ENCODE measurements at places on chromosomes 7 and 10.

GRCh38 chr7:83550100-83550499 lies 98.8 kb downstream of the SEMA3E start:
- no peak for DNase-seq

- DNase-seq = no peak
These were observed 72.9 kb downstream of the ARHGAP21 start for GRCh38 chr10:24650669-24651391.

GRCh38 chr10:62736168-62736546 lies 68.4 kb upstream of the ADO start:
- no peak for DNase-seq

DNA sequence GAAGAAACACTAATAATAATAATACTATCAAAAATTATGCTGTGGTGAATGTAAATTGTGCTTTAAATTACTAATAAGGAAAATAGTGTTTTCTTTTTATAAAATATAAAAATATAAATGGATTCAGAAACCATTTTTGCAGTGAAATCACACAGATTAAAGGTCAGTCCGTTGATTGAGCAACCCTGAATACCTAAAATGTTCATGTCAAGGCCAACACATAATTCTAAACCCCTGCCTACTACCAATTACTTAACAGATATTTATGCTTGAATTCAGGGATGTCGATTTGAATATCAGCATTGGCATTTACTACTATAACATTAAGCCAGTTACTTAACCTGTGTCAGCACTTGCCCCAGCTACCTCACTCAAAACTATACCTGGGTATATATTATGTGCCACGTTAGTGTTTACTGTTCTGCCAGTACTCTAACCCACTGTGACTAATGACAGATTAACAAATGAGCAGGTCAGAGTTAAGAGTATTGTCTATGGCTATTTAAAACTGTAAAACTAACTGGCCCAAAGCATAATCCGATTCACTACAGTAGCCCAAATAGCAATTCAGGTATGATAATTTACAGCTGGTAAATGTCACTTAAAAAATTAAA lies 165.0 kb downstream of the KMT2E start:
- DNase-seq = no peak

- DNase-seq = no peak
These were observed 32.9 kb upstream of the KMT2E start for GRCh38 chr7:104980841-104981671.

- peak; percentile 91 for DNase-seq
These were observed 601.3 kb downstream of the GALNT17 start for GRCh38 chr7:71733107-71733870.

- no peak for DNase-seq
These were observed 36.1 kb downstream of the UBTD1 start for GRCh38 chr10:97534746-97535367.

- no peak for DNase-seq
These were observed 18.6 kb downstream of the ADAP1 start for GRCh38 chr7:935874-936385.

- DNase-seq = peak; percentile 87
These were observed 561 bp downstream of the PLEKHA1 start for GRCh38 chr10:122374859-122375678.

GRCh38 chr10:127210936-127211466 lies 14.6 kb upstream of the INSYN2A start:
- no peak for DNase-seq

- no peak for DNase-seq
These were observed 219.8 kb downstream of the CTNNA3 start for GRCh38 chr10:67476201-67476600.

DNA sequence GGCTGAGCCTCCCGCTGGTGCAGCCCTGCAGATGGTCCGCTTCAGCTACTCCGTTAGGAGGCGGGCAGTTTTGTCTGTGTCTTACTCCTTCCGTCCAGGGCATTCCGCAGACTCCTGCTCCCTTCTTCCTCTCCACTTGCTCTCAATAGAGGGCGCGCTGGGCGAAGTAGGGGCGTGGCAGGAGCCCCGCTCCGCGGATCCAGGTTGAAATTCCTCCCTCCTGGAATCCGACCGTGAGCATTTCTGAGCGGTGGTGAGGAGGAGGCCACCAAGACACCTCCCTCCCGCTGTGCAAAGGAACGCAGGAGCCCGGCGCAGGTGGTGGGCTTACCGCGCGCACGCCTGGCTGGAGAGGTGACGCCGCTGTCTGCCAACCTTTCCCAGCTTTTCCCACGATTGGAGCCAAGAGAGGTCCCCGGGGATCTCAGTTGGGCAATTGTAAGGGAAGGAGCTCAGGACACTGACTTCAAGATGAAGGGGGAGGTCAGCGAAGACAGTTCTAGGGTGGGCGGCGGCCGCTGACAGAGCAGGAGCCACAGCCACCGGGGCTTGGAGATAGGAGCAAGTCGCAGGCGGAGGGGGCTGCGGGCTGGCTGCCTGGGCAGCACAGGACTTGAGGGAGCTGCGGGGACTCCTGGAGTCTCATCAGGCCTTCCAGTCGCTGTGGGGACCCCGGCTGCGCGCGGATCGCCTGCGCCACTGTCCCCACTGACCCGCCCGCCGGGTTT lies 1011.3 kb downstream of the XPNPEP1 start:
- peak; percentile 70 for DNase-seq

- no peak for DNase-seq
These were observed 101.7 kb upstream of the YAE1 start for GRCh38 chr7:39464350-39465054.

DNA sequence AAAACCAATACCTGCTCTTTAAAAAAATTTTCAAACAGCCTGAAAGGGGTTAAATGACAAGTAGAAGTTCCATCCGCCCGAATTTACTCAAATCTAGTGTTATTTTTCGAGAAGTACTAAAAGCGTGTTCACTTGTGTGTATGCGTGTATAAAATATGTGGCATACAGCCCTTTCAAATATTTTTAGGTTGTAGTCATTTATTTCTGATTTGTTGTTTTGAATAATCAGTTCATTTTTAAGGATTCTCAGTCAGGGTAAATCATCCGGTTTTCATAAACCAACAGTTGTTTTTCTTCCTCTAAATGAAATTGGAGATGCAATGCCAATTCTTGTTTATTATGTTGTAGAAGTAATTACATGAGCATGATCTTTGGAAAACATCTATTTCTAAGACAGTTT lies 6.9 kb upstream of the SUN1 start:
- no peak for DNase-seq

- DNase-seq = no peak
These were observed 821.6 kb downstream of the ANKRD7 start for GRCh38 chr7:119046068-119046467.

- no peak for DNase-seq
These were observed 135.8 kb downstream of the PLCE1 start for GRCh38 chr10:94129393-94130130.

- DNase-seq = no peak
These were observed 94.9 kb upstream of the EEPD1 start for GRCh38 chr7:36058020-36058592.

DNA sequence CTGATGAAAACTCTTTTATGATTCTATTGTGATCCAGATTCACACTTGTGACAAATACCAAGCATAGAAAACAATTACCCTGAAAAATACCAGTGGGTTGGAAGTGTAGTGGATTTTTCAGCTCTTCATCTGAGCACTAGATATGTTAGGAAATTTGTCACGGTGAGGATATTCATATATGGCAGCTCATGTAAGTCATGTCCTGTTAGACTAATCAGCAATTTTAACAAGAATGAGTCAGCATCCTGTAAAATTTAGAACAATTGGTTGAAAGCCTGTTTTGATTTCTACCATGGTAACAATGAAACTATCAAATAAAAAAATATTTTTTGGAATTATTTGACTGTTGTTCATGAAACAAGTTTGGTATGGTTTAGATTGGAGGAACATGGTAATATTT lies 334.3 kb downstream of the CACNA2D1 start:
- no peak for DNase-seq

DNA sequence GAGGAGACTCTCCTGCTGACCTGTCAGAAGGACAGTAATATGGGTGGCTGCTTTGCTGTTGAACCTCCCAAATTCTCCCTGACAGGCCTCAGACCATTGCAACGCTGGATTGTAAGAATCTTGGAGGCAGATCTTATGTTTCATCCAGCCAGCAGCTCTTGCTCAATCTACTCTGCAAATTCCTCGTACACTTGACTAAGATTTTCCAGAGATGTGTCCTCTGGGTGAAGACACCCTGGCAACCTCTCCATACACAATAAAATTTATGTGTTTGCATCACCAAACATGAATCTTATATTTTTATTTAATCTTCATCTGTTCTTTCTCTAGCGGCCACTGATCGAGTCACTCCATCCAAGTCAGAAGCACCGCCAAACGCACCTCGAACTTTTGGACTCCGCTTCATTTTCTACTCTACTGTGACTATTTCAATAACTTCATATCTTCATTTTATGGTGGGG lies 623.1 kb downstream of the ACTR3B start:
- DNase-seq = no peak

DNA sequence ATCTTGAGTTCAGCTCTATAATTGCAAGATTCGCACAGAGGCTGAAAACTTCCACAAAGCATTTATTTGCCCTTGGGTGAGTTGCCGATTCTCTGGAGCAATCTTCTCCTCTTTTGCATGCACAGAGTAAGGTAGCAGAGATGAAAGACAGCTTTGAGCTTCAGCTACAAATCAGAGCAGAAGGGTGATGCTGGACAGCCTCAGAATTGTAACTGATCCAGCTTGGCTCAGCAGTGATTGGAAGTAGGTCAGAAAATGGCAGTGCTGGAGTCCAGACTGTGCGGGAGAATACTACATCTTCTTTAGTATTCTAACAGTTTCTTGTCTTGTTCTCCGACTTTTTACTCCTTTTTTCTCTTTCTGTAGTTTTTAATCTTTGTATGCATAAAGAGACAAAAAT lies 55.4 kb upstream of the CDC14C start:
- DNase-seq = no peak

GRCh38 chr10:122098924-122099323 lies 110.0 kb downstream of the TACC2 start:
- DNase-seq = no peak

GRCh38 chr10:111299037-111299436 lies 222.2 kb downstream of the ADRA2A start:
- no peak for DNase-seq

GRCh38 chr10:111872591-111872990 lies 311.0 kb downstream of the GPAM start:
- no peak for DNase-seq

DNA sequence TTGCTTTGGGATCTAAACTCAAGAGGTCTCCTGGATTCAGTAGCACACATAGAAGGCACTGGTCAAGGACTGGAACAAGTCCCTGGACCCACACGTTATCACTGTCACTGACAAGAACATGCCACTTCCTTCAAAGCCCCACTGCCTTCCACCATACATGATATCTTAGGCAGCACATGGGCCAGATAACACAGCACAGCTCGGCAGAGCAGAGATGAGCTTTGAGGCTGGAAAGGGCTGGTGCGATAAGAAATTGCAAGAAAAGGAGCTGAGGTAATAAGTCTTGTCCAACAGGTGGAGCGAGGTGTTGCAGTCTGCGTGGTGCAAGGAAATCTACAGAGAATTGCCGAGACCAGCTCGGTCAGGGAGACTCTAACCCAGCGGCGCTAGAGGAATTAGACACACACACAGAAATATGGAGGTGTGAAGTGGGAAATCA lies 139.8 kb upstream of the CDK13 start:
- DNase-seq = no peak

- DNase-seq = no peak
These were observed 94.1 kb downstream of the TCF7L2 start for GRCh38 chr10:113044016-113044755.

DNA sequence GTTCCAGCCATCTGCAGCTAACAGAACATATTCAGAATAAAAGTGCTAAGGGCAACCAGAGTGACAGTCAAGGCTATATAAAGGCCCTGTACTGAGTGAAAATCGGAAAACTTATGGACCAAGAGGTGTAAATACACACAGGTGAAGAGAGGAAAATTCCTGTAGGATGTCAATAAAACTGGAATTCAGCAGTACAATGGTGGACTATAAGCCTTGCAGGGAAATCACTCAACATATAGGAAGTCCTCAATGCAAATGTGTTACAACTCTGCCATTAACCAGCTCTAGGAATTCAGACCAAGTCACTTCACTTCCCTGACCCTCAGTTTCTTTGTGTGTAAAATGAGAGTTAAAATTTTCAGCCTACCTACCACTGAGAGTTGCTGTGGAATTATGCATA lies 7.7 kb downstream of the USP6NL start:
- no peak for DNase-seq

DNA sequence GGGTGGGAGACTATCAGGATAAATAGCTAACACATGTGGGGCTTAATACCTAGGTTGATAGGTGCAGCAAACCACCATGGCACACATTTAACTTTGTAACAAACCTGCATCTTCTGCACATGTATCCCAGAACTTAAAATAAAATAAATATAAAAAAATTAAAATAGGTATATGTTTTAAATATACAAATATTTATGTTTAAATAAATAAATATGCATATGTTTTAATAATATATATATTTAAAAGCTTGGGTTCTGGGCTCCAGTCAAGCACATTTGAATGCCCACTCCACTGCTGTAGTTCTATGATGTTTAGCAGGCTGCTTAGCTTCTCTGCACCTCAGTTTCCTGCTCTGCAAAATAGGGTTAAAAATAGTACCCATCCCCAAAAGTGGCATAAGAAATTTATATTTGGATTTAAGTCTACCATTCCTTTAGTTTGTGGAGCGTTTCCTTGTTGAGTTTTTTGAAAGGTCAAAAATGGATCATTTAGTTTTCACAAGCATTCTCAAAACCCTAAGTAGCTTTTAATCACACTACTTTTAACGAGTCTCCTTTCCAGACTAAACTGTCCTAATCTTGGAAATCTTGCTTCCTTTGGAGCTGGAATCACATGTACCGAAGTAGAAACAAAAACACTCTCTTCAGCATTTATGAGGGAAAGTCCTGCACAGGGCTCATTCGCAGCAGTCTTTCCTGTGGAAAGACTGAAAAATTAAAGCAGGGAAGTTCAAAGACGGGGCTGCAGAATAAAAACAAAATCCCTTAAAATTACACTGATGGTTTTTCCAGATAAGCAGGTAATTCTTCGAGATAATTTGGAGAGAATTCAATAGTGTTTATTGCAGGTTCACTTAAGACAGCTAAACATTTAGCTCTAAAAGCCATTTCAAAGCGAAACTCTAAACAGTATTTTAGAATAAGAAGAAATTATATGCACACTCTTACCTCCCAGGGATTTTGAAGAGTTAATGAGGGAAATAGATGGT lies 111.7 kb upstream of the LYZL1 start:
- no peak for DNase-seq

DNA sequence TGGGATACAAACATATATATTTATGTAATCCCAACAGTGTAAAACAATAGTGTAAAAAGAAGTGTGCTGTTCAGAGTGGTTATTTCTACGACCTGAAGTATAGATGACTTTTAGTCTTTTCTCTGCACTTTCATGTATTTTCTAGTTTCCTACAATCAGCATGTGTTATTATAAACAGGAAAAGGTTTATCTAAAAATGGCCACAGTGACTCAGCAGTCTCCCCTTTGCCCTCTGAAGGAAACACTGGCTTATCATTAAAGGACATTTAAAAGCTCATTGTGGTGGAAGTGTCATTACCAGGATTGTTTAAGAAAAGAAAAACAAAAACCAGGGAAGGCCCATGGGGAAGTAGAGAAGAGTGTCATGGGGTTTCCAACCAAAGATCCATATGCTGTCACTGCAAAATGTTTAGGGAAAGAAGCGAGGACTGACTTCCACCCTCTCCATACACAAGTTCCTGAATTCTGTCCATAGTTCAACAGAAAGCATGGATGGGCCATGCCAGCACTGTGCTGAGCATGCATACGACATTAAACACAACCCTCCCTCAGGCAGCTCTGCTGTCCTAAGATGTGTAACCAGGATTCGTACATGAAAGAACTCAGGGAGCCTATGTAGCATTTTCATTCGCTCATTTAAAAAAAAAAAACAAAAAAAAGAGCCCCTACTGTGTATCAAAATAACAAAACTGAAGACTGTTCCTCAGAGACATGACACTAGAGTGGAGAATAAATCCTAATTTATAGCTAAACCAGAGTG lies 10.2 kb downstream of the CYREN start:
- DNase-seq = no peak
